ENCODE measurements at places on chromosomes 12 and 14.

DNA sequence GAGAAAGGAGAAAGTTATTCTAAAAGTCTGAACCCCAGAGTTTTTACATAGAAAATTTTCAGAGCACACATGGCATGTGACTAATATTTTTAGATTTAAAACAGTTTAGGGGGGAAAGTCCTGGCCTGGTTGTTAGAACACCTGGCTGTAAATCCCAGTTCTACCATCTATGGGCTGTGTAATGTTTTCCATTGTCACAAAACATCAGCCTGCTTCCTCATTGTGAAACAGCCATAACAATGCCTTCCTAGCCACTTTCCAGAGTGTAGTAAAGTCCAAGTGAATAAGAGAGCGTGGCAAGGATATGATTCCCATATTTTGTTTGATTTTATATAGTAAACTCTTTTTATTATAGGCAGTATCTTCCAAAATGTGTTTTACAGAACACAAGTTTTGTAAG, 310.0 kb upstream of the DCN start:
- DNase-seq = no peak

- no peak for DNase-seq
These were observed 513.3 kb upstream of the CCDC196 start for GRCh38 chr14:65972891-65973290.

DNA sequence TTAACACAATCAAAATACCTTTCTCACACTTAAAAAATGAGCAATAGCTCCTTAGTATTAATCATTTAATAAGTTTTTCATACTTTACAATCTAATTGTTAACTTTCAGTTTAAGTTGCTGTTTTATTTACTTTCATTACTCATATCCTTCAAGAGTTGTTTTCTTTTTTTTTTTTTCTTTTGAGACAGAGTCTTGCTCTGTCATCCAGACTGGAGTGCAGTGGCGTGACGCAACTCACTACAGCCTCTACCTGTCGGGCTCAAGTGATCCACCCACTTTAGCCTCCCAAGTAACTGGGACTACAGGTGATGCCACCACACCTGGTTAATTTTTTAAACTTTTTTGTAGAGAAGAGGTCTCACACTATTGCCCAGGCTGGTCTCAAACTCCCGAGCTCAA, 16.1 kb downstream of the ZBTB1 start:
- DNase-seq = no peak

DNA sequence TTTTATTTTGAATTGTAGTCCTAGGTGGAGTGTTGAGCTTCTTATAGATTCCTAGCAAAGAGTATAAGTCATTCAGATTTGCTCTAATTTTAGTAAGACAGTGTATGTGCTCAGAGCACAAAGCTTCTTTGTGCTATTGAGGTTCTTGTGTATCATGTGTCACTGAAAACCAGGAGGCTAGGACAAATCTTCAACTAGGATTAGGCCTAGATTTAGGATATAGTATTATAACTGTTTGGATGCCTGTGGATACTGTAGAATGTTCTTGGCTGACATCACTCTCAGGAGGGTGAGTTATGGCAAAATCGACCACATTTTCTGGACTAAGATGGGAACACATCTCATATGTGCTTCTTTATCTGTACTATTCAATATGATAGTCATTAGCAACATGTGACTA, 86.5 kb downstream of the DHRS2 start:
- DNase-seq = no peak

DNA sequence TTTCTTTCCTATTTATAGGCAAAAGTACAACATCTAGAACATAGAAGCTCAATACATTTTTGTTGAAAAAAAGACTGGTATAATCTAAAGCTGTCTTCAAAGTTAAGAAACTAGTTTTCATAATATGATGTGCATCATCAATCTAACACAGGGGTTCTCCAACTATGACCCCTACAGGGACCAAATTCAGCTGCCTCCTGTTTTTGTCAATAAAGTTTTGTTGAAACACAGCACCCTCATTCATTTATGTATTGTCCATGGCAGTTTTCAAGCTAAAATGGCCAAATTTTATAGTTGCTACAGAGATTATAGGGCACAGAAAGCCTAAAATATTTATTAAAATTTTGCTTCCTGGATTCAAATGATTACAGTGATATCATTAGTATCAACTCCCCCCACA, 452.9 kb downstream of the CCER1 start:
- no peak for DNase-seq

- DNase-seq = no peak
These were observed 33.3 kb upstream of the PPM1A start for GRCh38 chr14:60215520-60216420.

GRCh38 chr14:94124582-94125377, 4.6 kb downstream of the IFI27L2 start:
- no peak for DNase-seq

DNA sequence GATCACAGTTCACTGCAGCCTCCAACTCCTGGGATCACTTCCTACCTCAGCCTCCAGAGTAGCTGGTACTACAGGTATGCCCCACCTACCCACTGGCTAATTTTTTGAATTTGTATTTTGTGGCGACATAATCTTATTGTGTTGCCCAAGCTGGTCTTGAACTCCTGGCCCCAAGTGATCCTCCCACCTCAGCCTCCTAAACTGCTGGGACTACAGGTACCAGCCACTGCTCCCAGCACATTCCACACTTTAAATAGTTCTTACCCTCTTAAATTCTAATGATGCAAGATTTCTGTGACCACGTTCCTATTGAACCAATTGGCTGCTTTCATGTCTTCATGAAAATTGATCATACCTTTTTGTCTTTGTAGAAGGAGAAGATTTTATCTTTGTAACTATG, 96.6 kb downstream of the SYT1 start:
- no peak for DNase-seq
